NCI-H345 (cell line): ENCODE measurements at places on chromosomes 2 and 18.

- DNase-seq, result no peak
These were observed 25.7 kb downstream of the ADI1 start for GRCh38 chr2:3493615-3494007.

GRCh38 chr2:144477281-144477956, 42.5 kb downstream of the ZEB2 start:
- DNase-seq, result no peak

DNA sequence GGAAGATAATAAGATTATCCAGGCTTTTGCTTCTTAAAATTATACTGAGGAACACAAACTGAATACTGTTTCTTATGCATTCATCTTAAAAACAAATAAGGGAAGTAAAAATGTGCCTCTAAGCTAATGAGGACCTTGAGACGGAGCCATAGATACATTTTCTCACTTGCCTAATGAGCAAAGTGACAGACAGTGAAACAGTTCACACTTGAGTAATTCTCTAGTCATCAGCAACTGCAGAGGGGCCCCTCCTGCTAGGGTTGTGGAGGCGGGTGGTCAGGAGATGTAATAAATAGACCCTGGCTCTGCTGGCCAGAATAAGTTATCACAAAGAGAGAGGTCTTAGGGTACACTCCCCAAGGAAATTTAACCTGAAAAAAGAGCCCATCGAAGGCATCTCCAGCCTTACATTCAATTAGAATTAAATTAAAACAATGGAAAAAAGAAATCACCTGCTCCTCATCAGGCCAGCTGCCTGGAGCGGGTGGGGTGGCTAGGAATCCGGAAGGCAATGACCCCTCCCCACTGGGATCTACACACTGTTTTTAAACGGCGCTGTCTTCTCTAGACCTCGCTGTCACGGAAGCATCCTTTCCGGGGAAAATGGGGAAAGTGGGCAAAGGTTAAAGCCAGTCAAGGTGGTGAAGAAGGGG, 32.6 kb upstream of the INSIG2 start:
- no peak for DNase-seq

DNA sequence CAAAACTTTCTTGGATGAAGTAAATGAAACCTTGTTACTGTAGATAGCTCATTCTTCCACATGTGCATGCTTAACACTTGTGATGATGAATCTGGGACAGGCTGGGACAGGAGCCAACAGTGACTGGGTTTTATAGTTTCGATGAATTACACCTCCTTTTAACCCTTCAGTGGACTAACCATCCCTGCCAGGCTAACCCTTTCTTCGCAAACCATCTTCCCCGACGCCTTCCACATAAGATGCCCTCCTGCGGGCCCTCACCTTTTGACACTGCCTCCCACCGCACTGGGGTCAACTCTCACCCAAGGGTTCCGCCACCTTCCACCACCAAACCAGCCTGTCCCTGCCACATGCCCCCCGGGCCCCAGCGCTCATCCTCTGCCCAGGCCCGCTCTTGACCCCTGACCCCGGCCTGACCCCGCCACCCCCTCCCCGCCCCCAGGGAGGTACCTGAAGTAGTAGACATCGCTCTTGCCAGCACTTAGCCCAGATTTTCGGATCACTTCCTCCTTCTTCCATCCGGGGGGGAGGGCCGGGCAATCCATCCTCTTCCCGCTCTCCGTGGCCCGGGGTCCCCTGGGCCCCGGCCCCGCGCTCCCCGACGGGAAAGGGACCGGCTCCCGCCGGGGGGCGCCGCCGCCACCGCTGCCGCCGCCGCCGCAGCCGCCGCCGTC, 764 bp downstream of the MBD2 start:
- peak; percentile 73 for DNase-seq

DNA sequence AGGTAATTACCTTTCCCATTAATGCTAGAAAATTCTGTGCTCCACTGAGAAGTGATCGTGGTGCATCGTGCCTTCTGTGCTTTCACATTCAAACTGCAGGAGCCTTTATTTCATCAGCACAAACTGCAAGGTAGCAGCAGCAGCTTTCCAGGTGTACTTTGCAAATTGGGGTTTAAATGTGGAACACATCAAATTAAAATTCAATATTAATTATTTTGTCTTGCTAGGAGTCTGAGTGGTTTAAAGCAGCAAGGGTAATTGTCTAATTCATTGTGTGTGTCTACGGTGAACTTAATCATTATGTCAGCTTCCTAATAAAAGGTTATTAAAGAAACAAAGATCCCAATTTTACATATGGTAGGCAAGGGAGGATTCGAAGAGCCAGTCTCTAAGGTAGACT, 180.8 kb upstream of the ATP5MC3 start:
- no peak for DNase-seq

DNA sequence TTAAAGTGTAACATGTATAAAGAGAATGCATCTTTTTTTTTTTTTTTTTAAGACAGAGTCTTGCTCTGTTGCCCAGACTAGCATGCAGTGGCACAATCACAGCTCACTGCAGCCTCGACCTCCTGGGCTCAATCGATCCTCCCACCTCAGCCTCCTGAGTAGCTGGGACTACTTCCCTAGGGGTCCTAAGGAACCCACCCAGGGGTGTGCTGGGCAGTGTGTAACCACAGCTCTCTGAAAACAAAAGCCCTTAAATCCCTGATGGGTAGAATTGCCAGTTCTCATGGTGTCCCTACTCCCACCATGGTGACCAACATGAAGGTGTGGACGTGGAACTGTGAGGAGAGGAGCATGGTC, 105.6 kb upstream of the ST3GAL5 start:
- no peak for DNase-seq

DNA sequence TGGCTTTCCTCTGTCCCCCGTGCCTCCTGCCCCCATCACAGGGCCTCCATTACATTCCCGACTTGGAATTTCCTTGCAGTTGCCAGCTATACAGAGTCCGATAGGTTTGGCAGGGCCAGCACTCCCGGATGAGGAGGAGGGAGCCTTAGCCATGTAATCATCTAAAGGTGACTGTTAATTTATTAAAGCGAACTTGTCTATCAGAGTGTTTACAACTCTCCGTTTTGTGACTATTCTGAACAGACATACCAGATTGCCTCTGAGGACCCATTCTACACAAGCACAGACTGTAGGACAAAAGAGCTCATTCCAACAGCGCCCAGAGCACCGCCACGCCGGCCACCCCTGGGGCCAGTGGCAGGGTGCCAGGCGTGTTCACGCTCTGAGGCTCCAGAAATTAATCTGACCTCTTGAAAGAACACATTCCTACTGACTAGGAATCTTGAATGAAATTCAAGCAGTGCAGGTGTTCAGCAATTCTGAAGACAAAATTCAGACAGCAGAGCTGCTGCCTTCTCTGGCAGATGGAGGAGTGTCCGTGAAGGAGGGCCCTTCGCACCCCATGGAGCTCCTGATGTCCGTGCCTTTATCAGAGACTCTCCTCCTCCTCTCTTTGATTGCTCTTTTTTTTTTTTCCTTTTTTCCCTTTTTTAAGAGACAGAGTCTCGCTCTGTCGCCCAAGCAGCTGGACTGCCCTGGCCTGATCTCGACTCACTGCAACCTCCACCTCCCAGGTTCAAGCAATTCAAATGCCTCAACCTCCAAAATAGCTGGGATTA, 58.1 kb upstream of the RALBP1 start:
- DNase-seq, result peak; percentile 55

DNA sequence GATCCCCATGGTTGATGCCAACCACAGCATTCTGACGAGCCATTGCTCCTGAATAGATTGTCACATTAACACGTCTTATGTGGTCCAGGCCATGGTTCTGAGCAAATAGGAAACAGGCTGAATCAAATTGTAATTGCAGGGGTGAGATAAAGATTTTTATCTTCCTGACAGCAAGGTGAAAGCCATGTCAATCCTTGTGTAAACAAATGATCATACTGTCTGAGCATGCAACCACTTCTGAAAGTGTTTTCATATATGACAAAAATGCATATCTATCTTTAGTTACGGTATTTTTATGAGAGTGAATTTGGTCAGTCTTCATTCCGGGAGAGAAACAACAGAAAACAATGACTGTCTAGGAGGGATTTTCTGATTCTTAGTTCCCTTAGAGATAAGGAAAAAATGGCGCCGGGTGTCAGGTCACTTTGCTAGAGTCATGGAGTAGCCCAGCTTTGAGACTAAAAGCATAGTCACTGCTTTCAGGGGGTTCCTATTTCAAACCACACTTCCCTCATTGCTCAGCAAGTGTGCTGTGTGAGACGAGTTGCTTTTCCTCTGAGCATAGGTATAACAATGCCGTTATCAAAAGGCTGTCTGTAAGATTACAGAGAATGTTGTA, 958.9 kb downstream of the DCDC2C start:
- DNase-seq, result no peak

DNA sequence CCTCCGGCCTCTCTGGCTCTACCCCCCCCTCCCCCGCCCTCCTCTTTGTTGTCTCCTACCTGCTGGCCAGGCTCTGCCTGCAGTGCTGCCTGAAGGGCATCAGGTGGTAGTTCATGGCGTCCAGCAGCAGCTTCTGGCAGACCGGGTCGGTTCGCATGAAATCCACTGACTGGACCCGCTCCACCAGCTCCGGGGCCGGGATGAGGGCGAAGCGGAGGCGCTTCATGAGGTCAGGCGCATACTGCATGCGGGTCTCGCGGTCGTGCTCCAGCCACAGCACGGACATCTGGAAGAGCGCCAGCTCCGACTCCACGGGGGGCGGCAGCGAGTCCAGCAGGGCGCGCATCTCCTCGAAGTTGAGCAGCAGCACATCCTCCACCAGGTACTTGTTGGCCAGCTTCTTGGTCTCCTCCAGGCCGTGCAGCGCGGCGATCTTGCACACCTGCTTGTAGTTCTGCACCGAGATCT, 3.2 kb downstream of the KLHL14 start:
- DNase-seq, result peak; percentile 64

DNA sequence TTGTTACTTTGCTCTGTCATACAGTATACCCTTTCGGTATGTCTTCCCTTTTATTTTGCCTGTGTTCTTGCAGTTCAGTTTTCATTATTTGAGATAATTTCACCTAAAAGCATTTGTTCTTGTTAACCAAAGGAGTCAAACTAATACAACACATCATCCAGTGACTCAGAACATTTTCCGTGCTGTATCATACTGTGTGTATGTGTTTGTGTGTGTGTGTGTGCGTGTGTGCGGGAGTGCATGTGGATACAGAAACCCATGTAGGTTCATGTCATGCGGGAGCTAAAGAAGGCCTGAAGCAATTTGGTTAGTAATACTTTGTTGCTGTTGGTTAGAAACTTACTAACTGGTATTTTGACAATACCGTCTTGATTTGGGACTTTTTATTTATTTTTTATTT, 60.0 kb downstream of the CEP192 start:
- DNase-seq, result no peak

DNA sequence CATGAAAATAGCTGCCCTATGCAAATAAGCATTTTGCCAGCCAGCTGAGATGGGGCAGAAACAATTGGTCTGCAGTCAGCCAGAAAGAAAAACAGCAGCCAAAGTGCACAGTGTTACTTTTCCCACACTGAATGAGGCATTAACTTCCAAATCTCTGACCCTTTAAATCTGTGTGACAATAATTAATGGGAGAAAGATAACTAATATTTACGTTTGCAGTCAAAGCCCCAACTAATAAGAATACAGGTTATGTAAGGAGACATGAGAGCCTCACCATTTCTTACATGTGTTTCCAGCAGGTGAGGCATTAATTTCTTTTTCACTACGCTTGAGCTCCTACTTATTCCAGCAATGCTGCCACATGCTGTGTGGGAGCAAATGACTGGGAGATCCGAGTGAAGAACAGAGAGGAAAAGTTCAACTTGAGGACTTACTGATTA, 339.0 kb downstream of the SATB2 start:
- no peak for DNase-seq

DNA sequence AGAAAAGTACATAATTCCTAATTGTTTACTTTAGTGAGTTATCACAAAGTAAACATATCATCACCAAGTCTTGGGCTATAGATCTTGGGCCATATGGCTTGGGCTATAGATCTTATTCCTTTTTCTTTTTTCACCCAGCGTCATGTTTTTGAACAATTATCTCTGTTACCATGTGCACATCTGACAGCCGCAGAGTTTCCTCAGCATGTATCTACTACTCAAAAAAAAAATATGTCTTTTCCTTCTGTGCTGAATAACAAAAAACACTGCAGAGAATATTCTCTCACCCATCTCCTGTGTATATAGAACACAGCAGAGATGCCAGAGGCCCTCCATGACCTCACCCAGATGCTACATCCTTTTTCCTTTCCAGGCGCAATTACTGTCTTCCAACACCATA, 76.2 kb upstream of the MYO3B start:
- DNase-seq, result no peak

DNA sequence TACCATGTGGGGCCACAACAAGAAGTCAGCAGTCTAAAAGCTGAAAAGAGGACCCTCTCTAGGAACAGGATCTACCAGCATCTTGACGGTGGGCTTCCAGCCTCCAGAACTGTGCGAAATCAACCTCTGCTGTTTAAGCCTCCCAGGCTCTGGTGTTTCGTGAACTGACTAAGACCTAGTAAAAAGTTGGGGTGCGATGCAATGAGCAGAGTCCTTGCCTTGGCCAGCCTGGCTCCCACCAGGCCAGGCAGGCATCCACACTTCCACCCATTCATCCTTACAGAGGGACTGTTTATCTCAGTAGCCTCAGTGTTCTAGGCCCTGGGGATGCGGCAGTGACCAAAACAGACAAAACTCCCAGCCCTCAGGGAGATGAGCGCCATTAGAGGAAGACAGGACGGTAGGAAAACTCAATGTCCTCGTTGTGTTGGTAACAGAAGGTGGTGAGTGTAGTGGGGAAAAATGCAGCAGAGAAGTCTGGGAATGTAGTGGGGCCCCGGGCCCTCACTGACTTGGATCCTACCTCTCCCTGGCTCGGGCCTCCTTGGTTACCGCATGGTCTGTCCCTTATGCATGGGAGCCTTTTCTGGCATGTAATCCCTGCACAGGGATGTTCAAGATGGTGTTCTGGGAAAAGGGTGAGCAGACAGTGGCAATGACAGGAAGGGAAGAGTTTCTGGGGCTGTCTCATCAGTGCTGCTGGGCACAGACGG, 271.8 kb upstream of the HS6ST1 start:
- DNase-seq, result no peak

GRCh38 chr2:238053191-238053776, 7.5 kb upstream of the SCLY start:
- DNase-seq, result no peak

GRCh38 chr18:12409469-12409868, 1.7 kb downstream of the PRELID3A start:
- DNase-seq, result no peak

GRCh38 chr2:195961873-195962272, 106.8 kb downstream of the DNAH7 start:
- DNase-seq, result no peak

- DNase-seq, result no peak
These were observed 150.9 kb upstream of the REV1 start for GRCh38 chr2:99640635-99641151.

DNA sequence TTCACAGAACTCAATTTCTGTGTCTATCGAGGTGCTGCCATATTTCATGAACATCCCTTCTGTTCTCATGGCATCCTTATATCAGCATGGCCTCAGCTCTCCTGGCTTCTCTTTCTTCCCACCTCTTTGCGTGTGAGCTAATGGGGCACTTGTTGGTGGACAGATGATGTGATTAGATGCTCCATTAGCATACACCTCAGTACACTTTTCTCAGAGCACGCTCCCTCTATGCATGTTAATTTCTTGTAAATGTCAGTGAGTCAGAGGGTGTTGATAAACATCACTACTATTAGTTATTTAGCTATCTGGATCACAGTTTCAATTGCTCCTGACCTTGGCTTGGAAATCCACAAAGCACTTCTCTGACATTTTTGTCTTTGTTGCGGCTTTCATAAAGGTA, 159.4 kb downstream of the CD8B2 start:
- DNase-seq, result no peak
